ENCODE measurements at places on chromosomes 3 and 15. TPM values are rescaled to one million over a fixed set of nuclear protein-coding genes. Genes with fewer than 3 reads are reported as not detected.

DNA sequence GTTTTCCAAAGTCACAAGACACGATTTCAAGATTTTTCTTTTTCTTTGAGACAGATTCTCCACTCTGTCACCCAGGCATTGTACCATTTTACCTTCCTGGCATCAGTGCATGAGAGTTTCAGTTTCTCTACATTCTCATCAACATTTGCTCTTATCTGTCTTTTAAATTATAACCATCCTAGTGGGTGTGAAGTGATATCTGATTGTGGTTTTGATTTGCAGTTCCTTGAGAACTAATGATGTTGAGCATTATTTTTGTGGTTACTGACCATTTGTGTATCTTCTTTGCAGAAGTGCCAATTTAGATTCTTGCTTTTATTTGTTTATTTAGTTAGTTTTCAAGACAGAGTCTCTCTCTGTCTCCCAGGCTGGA lies 41.2 kb downstream of the ADIPOQ start:
- H3K27ac ChIP-seq: no peak overlapping the region
- DNase-seq: no peak
- peaks cover 7% of the 10 kb centered on the region for H3K27me3 ChIP-seq

The EIF4A2 gene
- 369 TPM for total RNA-seq

GRCh38 chr3:50345586-50346234 lies at the start of gene ZMYND10:
Gene ZMYND10, minus strand, starts transcription at chr3:50345732. Its CDS starts 153 bp downstream, at chr3:50345579.
- peaks cover 35% of the 10 kb centered on the region for H3K27me3 ChIP-seq
- peak within 1 kb of the TSS; percentile 86 for H3K4me3 ChIP-seq
- DNase-seq: peak; percentile 63
- H3K27ac ChIP-seq: no peak within 1 kb of the TSS

- DNase-seq: no peak
- peaks cover 8% of the 10 kb centered on the region for H3K36me3 ChIP-seq
- peaks cover 2% of the 10 kb centered on the region for H3K27me3 ChIP-seq
- H3K4me3 ChIP-seq: no peak overlapping the region
- H3K4me1 ChIP-seq: peaks cover 29% of the 10 kb centered on the region
Measured at GRCh38 chr15:93382200-93382820, 293.3 kb upstream of the RGMA start.

The CTXN2 gene
- total RNA-seq: 0.18 TPM

DNA sequence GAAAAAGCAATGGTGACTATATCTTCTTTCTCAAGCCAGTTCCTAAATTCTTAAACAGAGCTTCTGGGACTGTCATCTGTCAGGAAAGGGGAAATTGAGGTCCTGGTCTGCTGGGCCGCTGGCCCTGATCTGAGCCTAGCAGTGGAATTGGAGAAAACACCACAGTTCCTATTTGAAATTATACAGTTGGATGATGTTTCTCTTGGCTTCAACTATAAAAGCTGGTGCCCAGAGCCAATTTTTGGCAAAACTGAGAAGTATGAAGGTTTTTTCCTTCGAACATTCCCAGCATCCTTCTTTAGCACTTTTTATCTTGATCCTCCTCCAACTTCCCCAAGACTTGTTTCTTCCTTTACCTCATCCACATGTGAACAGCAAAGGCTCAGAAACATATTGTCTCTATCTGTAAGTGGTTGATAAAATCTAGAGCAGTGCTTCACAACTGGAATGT lies 83.9 kb downstream of the CD47 start:
- no peaks in the 10 kb centered on the region for H3K27me3 ChIP-seq
- DNase-seq: no peak
- no peaks in the 10 kb centered on the region for H3K36me3 ChIP-seq
- no peak overlapping the region for H3K27ac ChIP-seq
- peaks cover 3% of the 10 kb centered on the region for H3K4me1 ChIP-seq

DNA sequence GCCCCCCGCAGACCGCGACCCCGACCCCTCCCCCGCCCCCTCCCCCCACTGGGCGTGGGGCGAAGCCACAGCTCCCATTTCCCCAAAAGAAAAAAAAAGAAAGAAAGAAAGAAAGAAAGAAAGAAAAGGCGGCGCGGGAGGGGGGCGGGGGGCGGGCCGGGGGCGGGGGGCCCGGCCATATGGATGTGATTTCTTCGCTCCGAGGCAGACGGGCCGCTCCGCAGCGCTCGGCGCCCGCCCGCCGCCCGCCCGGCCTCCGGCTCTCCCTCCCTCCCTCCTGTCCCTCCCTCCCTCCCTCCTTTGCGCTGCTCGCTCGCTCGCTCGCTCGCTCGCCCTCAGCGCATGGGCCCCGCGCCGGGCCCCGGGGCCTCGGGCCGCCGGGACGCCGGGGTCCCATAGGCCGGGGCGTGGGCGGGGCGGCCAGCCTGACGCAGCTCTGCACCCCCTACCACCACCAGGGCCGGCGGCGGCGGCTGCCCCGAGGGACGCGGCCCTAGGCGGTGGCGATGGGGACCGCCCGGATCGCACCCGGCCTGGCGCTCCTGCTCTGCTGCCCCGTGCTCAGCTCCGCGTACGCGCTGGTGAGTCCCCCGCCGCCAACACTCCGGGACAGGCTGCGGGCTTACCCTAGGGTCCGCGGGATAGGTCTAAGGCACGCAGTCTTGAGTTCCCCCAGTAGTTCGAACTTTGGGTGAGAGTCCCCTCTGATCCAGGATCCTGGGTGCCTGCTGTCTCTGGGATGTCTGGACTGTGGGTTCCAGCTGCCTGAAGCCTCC lies 5.7 kb downstream of the PTH1R start:
- H3K4me3 ChIP-seq: peak overlapping the region; percentile 70
- peaks cover 78% of the 10 kb centered on the region for H3K27me3 ChIP-seq
- no peaks in the 10 kb centered on the region for H3K4me1 ChIP-seq

DNA sequence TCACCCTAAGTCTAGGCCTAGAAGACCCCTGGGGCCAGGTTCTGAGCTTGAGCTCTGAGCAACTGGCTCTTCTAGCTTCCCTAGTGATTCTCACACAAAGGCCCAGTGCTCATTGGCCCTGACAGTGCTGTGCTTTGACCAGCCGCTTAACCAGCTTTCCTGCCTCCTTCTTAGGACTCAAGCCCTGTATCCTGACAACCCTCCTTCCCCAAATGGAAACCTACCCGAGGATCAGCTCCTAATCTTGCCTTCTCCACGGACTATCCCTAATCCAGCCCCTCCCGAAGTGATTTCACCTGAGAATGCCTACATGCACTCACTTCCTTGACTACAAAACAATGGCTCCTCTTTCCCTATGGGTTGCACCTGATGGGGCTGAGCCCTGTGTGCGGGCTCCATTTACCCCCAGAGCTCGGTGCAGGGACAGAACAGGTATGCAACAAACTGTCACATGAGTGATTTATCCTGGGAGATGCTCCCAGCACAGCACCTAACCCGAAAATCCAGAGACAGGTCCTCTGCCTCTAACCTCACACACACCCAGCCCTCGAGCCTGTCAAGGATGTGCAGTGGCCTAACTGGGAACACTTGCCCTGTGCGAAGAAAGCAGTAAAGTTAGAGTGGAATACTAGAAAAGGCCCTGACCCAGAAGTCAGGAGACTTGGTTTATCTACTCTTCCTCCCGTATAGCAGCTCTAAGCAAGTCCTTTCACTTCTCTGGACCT lies 2.3 kb downstream of the MEGF11 start:
- DNase-seq: no peak
- H3K27ac ChIP-seq: no peak overlapping the region
- peaks cover 13% of the 10 kb centered on the region for H3K4me1 ChIP-seq
- H3K4me3 ChIP-seq: peak overlapping the region; percentile 86
- peaks cover 85% of the 10 kb centered on the region for H3K27me3 ChIP-seq

DNA sequence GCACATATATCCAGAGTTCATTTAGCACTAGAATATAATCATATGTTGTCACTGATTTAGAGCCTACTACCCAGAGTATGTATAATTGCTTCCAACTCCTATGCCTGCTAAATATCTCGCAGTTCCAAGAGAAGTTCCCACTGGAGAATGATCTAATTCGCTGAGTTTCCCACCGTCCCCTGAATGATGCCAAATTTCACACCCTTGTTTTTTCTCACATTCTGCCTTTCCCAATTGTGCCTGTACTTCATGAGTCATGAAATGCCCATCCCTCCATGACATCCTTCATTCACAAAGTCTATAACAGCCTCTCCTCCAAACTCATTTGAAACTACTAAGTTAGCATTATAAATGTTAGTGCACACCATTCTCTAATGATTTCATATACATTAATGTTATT lies 177.2 kb downstream of the CBLB start:
- H3K27ac ChIP-seq: no peak overlapping the region
- no peak for DNase-seq
- H3K36me3 ChIP-seq: peaks cover 9% of the 10 kb centered on the region
- no peaks in the 10 kb centered on the region for H3K27me3 ChIP-seq
- no peaks in the 10 kb centered on the region for H3K4me1 ChIP-seq

GRCh38 chr15:99677540-99678134 lies 55.6 kb downstream of the LYSMD4 start:
- H3K4me1 ChIP-seq: no peaks in the 10 kb centered on the region
- DNase-seq: no peak
- H3K27me3 ChIP-seq: no peaks in the 10 kb centered on the region
- no peak overlapping the region for H3K4me3 ChIP-seq

GRCh38 chr3:24493746-24494617 lies 668 bp downstream of the THRB start:
- peaks cover 12% of the 10 kb centered on the region for H3K4me1 ChIP-seq
- peak; percentile 16 for DNase-seq
- H3K27me3 ChIP-seq: peaks cover 81% of the 10 kb centered on the region
- peak overlapping the region; percentile 91 for H3K4me3 ChIP-seq
- H3K27ac ChIP-seq: no peak overlapping the region
- H3K36me3 ChIP-seq: no peaks in the 10 kb centered on the region

DNA sequence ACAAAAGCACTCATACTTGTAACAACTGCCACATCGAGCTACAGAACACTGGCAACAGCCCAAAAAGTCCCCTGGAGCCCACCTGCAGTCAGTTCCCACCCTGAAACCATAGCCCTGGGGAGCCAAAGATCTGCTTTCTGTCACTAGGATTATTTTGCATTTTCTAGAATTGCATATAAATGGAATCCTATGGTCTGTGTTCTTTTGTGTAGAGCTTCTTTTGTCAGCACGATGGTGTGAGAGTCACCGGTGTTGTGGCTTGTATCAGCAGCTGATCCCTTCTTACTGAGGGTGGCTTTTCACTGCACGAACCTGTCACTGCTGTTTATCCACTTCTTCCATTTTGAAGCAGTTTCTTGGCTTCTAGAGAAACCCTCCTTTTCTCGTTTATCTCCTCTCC lies 60.1 kb upstream of the PRR23E start:
- no peak overlapping the region for H3K4me3 ChIP-seq
- H3K36me3 ChIP-seq: no peaks in the 10 kb centered on the region
- H3K4me1 ChIP-seq: peaks cover 17% of the 10 kb centered on the region
- peaks cover 49% of the 10 kb centered on the region for H3K27me3 ChIP-seq
- no peak overlapping the region for H3K27ac ChIP-seq

The TLR9 gene
- total RNA-seq: not detected

- no peak overlapping the region for H3K4me3 ChIP-seq
- no peaks in the 10 kb centered on the region for H3K36me3 ChIP-seq
- peaks cover 8% of the 10 kb centered on the region for H3K27me3 ChIP-seq
- DNase-seq: no peak
- H3K4me1 ChIP-seq: peaks cover 6% of the 10 kb centered on the region
Measured at GRCh38 chr15:45102226-45102625, 11.7 kb downstream of the DUOX2 start.

GRCh38 chr3:124885466-124886167 lies 1.5 kb downstream of the ITGB5 start:
- peaks cover 52% of the 10 kb centered on the region for H3K4me1 ChIP-seq
- H3K27me3 ChIP-seq: peaks cover 14% of the 10 kb centered on the region
- H3K4me3 ChIP-seq: peak overlapping the region; percentile 95
- no peak for DNase-seq

- H3K36me3 ChIP-seq: no peaks in the 10 kb centered on the region
- H3K27ac ChIP-seq: no peak overlapping the region
- H3K4me1 ChIP-seq: peaks cover 12% of the 10 kb centered on the region
- no peak for DNase-seq
- no peak overlapping the region for H3K4me3 ChIP-seq
- H3K27me3 ChIP-seq: no peaks in the 10 kb centered on the region
Measured at GRCh38 chr15:48087844-48088243, 32.9 kb upstream of the SLC24A5 start.

DNA sequence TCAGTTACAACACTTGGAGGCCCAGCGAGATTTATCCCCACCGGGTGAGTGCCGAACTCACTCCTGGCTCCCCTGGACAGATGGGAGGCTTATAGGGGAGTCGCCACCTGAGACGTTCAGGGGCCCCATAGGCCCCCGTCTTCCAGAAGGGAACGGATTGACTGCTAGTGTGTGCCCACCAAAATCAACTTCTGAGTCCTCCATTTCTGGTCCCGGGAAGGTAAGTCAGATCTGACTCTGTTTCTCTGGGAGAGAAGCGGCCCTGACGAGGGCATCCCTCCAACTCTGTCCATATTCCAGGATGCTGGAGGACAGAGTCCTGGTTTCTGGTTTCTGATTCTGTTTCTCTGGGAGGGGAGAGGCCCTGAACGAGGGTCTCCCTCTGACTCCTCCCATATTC lies 44.3 kb downstream of the ZBTB11 start:
- peaks cover 6% of the 10 kb centered on the region for H3K27me3 ChIP-seq
- DNase-seq: no peak
- H3K4me3 ChIP-seq: no peak overlapping the region
- H3K27ac ChIP-seq: no peak overlapping the region
- H3K4me1 ChIP-seq: no peaks in the 10 kb centered on the region
